ENCODE measurements at places on chromosomes 7 and 10. TPM values are rescaled to one million over a fixed set of nuclear protein-coding genes. Genes with fewer than 3 reads are reported as not detected.
A peak's percentile ranks its signal among the peaks of the same experiment; 100 is the strongest.

- H3K27ac ChIP-seq: peak overlapping the region; percentile 71
- no peak for DNase-seq
- H3K4me3 ChIP-seq: no peak overlapping the region
- peaks cover 21% of the 10 kb centered on the region for H3K4me1 ChIP-seq
- no peaks in the 10 kb centered on the region for H3K36me3 ChIP-seq
These were observed 33.5 kb upstream of the DLD start for GRCh38 chr7:107857541-107857912.

DNA sequence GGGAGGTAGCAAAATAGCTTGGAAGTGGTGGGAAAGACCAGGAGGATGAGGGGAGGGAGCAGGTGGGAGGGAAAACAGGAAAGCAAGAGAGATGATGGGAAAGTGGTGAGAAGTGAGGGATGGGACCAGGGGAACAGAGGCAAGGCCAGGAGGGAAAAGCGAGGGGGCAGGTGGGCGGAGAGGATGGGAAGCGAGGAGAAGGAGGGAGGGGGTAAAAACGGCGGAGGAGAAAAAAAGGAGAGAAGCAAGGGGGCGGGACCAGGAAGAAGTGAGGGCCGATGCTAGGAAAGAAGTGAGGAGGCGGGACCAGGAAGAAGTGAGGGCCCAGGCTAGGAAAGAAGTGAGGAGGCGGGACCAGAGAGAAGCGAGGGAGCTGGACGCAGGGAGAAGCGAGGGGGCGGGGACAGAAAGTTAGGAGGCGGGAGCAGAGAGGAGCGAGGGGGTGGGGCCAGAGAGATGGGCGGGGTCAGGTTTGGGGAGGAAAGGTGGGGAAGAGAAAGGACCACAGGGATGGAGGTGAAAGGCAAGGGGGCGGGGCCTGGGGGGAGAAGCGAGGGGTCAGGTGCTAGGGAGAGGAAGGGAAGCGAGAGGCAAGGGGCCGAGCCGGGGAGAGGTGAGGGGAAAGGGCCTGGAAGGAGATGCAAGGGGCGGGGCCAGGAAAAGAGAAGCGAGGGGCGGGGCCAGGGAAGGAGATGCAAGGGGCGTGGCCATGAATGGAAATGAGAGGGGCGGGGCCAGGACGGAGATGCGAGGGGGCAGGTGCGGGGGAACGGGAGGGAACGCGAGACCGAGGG, 984 bp downstream of the SMURF1 start:
- H3K4me3 ChIP-seq: peak overlapping the region; percentile 31
- no peaks in the 10 kb centered on the region for H3K36me3 ChIP-seq
- H3K27me3 ChIP-seq: peaks cover 2% of the 10 kb centered on the region
- peak; percentile 95 for DNase-seq
- peaks cover 22% of the 10 kb centered on the region for H3K4me1 ChIP-seq
- peak overlapping the region; percentile 56 for H3K27ac ChIP-seq

DNA sequence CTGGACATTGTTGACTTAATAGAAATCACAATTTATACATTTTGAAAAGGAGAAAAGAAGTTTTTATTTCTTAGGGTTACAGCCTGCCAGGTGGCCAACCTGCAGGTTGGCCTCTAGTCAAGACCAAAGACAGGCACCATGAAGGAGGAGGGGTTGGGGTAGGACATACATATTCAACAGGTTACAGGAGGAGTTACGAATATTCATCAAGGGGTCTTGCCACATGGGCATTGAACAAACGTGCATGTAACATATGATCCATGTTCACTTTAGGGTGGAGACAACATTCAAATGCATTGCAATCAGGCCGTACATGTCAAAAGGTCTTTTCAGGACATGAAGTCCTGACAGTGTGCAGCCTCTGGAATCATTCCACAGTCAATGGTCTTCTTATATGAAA, 246.2 kb upstream of the AKR1E2 start:
- no peak overlapping the region for H3K4me3 ChIP-seq
- DNase-seq: no peak
- peaks cover 2% of the 10 kb centered on the region for H3K27me3 ChIP-seq
- no peaks in the 10 kb centered on the region for H3K4me1 ChIP-seq

DNA sequence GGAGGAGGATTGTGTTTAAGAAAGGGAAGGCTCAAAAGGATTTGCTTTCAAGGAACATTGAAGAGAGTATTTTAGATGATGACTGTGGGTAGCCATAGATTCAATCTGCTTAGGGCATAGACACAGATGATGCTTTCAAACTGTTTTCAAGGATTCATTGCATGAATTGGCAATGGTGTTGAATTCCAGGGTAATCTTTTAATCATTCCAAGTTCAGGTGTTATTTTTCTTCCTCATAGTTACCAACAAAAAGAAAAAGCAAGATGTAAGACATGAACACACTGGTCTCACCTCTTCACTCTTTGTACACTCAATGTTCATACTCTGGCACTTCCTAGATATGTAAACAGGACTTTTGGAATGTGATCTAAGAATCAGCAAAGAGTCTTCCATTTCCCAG, 167.0 kb upstream of the RHOBTB1 start:
- H3K4me3 ChIP-seq: no peak overlapping the region
- H3K27me3 ChIP-seq: no peaks in the 10 kb centered on the region
- no peak for DNase-seq
- H3K27ac ChIP-seq: no peak overlapping the region
- H3K4me1 ChIP-seq: no peaks in the 10 kb centered on the region

- H3K4me3 ChIP-seq: no peak overlapping the region
- H3K27me3 ChIP-seq: no peaks in the 10 kb centered on the region
- DNase-seq: no peak
- no peaks in the 10 kb centered on the region for H3K4me1 ChIP-seq
These were observed 277.0 kb upstream of the MTPN start for GRCh38 chr7:136254148-136254547.

DNA sequence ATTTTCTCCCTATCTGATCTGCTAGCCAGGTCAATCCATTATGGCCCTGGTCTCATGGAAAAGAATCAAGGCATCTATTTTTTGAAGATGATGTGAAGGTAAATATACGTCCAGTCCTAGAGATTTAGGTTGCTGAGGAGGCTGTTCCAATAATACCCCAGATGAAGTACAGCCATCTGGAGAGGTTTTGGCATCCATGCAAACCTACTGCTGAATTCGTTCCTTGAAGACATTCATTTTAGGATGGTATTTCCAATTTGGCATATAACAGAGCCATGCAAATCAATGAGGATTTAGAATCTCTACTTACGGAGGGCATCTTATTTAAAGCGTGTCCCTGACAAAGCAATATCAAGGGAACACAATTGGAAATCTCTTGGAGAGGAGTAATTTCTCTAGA, 465.5 kb downstream of the KCNMA1 start:
- no peaks in the 10 kb centered on the region for H3K27me3 ChIP-seq
- no peak overlapping the region for H3K27ac ChIP-seq
- H3K36me3 ChIP-seq: no peaks in the 10 kb centered on the region
- H3K4me1 ChIP-seq: no peaks in the 10 kb centered on the region

GRCh38 chr7:44067064-44067951, 1.9 kb upstream of the PGAM2 start:
- H3K36me3 ChIP-seq: peaks cover 4% of the 10 kb centered on the region
- no peak overlapping the region for H3K4me3 ChIP-seq
- no peaks in the 10 kb centered on the region for H3K27me3 ChIP-seq
- H3K27ac ChIP-seq: no peak overlapping the region

GRCh38 chr10:76329891-76330575, 898.6 kb downstream of the LRMDA start:
- H3K27ac ChIP-seq: no peak overlapping the region
- no peaks in the 10 kb centered on the region for H3K36me3 ChIP-seq
- no peaks in the 10 kb centered on the region for H3K4me1 ChIP-seq
- DNase-seq: no peak
- H3K4me3 ChIP-seq: no peak overlapping the region

- peaks cover 3% of the 10 kb centered on the region for H3K27me3 ChIP-seq
- DNase-seq: no peak
- H3K36me3 ChIP-seq: no peaks in the 10 kb centered on the region
- no peak overlapping the region for H3K4me3 ChIP-seq
- H3K4me1 ChIP-seq: no peaks in the 10 kb centered on the region
These were observed 43.7 kb downstream of the HIF1AN start for GRCh38 chr10:100579261-100580090.

SEMA3C gene
- total RNA-seq: 0.94 TPM

CPEB3 gene
- total RNA-seq: 3.6 TPM

PDZD7 gene
- total RNA-seq: 1.2 TPM

PAPOLB gene
- 0.20 TPM for total RNA-seq

LGI1 gene
- not detected for total RNA-seq

All from natural killer cell (primary cell).